ENCODE measurements at places on chromosomes 3 and 15.

- DNase-seq = no peak
These were observed 74.3 kb downstream of the DGKG start for GRCh38 chr3:186287711-186288110.

DNA sequence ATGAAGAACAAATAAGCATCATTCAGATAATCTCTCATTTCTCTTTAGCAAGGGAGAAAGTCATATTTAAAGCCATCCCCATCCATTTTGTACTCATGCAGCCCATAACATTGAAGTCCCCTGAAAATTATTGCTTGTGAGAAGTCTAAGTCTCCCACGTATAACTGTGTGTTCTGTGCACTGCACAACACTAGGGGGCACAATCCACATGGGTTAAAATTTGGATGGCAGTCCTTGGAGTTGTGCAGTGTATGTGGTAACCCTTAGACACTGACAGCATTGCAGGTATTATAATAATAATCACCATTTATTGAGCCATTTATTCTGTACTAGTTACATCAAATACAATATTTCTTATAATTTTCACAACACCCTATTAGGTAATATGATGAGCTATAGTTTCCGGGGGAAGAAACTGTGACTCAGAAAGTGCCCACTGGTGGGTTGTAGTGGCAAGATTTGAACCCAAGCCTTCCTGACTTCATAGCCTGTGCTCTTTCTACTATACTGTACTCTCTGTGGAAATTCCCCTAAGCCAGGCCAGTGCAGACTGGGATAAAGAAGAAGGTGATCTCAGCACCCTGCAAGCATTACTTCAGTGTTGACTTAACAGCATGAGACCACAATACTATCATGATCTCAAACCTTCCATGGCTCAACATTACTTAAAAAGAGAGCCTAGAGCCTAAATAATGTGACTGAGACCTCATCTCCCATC, 15.7 kb downstream of the KCNAB1 start:
- no peak for DNase-seq

GRCh38 chr3:294096-294495, 97.5 kb downstream of the CHL1 start:
- no peak for DNase-seq

GRCh38 chr15:70503798-70504298, 259.5 kb downstream of the UACA start:
- no peak for DNase-seq

- DNase-seq = no peak
These were observed 162.0 kb downstream of the KLF13 start for GRCh38 chr15:31488437-31489204.

GRCh38 chr15:63519041-63519440, 14.6 kb downstream of the USP3 start:
- DNase-seq = no peak

- no peak for DNase-seq
These were observed 3.6 kb upstream of the MYH15 start for GRCh38 chr3:108513961-108514360.

GRCh38 chr15:65958835-65959234, 89.5 kb downstream of the RAB11A start:
- no peak for DNase-seq

DNA sequence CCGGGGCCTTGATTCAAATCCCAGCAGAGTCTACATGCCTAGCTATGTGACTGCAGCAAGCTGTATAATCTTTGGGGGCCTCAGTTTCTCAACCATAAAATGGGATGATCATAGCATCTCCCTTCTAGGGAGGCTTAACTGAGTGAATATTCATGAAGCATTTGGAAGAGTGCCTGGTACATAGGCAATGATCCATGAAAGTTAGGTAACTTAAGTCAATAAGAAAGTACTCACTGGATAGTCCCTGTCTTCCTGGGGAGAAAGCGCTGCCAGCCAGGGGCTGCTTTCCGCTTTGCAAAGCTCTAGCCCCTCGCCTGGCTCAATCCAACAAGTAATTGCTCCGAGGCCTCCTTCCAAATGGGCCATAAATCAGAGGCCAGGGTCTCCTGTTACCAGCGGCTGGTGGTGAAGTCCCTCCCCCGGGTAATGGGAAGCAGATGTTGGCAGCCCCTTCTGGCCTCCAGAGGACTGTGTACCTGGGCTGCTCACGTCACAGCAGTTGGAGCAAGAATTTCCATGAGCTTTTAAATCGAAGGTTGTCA, 521.9 kb upstream of the PROK2 start:
- DNase-seq = no peak

GRCh38 chr3:170338690-170339340, 18.7 kb upstream of the SKIL start:
- no peak for DNase-seq

- DNase-seq = no peak
These were observed 70.5 kb downstream of the GABRB3 start for GRCh38 chr15:26702381-26702780.

DNA sequence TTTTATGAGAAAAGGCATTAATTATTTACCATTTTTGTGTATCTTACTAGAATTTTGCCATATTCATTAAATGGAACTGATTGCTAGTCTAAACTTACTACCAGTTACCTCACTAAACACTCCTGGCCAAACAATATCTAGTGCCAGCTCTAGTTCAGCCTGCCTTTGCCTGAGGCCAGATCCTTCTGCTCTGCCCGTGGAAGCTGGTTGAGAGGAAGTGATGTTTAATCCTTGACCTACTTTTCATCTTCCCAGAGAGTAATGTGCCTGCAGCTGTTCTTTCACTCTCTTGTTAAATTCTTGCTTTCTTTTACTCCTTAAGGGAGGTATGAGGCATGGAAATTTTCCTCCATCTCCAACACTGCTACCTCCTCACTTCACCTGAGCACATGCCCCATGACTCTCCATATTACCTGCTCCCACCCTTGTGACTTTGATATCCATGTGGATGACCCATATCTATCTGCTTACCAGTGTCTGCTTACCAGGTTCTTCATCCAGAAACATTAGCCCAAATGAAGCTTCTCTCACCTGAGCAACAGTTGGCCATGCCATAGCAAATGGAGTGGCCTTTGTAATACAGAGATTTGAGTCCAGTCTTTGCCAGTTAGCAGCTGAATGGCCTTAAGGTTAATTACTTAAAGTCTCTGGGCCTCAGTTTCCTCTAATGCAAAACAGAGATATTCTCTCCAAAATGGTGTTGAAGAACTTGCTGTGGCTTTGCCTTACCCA, 53.4 kb downstream of the UBE2E1 start:
- DNase-seq = no peak

GRCh38 chr15:41233367-41233771, 2.3 kb downstream of the CHP1 start:
- DNase-seq = no peak

DNA sequence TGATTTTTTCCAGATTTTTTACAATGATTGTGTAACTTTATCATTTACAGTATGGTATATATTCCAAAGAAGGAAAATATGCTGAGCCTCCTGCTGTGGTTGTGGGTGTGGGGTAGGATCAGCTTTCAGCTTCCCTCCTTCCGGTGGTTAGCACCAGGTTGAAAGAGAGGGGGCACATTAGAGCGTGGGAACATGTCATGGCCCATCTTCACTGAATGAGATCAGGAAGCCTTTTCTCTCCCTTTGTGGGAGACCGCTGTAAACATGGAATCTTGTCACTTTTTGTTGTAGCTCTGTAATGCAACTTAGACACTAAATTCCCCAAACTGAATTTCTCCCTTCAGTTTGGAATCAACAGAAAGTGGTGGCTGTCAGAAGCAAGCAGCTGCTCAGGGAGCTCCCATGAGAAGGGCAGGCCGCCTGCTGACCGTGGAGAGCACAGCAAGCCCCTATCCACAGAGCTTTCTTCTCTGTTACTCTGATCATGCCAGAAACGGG, 86.7 kb upstream of the LIMD1 start:
- no peak for DNase-seq

DNA sequence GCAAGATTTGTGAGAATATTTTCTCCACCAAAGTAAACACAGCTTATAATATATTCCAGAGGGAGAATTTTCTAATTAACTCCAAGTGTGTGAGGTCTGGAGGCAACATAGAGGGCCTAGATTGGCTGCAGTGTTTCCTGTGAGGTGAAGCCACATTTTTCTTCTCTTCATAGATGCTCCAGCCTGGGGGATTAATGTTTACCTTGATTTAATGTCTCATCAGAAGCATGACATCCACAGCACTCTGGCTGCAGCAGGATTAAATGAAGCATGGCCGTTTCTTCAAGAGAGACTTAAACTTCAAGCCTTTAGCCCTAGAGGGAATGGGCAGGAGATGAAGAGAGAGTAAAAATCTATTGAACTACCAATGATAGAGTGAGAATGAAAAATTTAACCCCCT, 137.9 kb upstream of the ZBTB20 start:
- DNase-seq = no peak

DNA sequence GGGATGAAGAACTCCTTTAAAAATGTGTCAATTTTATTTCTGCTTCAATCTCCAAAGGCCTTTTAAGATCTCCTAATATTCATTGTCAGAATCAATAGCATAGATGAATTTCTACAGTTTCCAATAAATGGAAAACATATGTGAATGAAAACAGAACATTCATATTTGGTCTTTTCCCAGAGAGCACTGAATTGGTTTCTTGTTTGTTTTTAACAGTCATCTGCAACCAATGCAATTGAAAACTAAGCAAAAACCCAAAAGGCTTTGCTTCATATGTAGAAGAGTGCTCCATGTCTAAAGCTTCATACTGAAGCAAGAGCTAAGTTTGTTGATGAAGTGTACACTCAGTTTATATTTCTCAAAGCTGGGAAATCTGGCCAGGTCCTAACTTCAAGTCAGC, 426.5 kb upstream of the CDIN1 start:
- no peak for DNase-seq

GRCh38 chr3:147119346-147119745, 287.0 kb downstream of the ZIC4 start:
- no peak for DNase-seq

- DNase-seq = no peak
These were observed 13.3 kb downstream of the ATG7 start for GRCh38 chr3:11285471-11285870.

- DNase-seq = peak; percentile 4
These were observed 37.7 kb downstream of the PLD1 start for GRCh38 chr3:171772427-171773056.

DNA sequence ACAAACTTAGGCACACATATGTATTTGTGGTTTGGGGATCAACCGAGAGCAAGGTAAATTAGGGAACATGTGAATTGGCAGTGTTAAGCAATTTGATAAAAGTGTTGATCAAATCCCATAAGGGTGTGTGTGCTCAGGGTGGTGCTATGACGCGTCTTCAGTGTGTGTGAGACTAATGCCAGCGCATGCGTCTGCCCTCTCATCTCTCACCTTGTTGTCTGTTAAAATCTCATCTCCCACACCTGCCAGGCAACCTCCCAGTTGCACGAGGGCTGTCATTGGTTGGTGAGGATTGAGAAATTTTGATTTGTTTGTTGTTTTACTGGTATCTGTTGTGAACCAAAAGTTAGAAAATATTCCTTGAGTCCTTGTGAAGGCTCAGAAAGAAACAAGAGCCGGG, 137.2 kb upstream of the ICE2 start:
- DNase-seq = no peak

GRCh38 chr15:100934726-100935125, 15.6 kb downstream of the LRRK1 start:
- no peak for DNase-seq

DNA sequence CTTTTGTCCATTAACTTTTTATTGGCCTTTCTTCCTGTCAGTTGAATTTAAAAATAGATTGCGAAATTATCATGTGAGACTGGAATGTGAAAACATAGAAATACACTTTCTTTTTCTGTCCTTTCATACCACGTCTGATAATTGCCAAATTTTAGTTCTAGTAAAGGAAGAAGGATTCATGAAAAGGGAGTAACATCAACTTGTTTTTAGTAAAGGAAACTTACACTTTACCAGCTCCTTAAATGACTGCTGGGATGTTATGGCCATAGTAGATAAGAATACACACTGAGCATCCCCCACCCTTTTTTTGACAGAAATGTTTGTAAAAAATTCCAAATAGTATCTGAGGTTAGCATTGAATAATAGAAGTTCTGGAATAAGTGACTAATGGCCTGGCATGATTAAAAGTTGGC, 137.9 kb downstream of the NEO1 start:
- no peak for DNase-seq

DNA sequence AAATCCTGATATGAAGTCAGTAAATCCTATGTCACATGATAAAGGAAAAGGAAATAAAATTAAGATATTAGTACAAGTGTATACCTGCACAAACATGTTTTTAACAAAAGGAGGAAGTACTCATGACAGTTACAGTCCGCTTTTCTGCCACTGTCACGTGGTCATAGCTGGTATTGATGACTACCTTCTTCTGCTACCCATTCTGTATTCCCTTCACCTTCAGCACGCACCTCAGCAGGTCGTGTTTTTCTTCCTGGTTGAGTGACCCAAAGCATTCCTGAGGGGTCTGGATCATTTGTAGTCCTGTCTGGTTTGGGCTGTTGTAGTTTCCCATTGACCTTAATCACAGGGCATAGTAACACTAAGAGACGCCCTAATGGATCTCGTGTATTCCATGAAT, 35.3 kb upstream of the P2RY12 start:
- DNase-seq = no peak

- DNase-seq = no peak
These were observed 2.6 kb upstream of the CPNE9 start for GRCh38 chr3:9701006-9701405.

- DNase-seq = peak; percentile 56
These were observed at the start of gene APPL1 for GRCh38 chr3:57227204-57227929. APPL1 (plus strand) TSS chr3:57227729; CDS start chr3:57227884, 155 bp downstream.

- DNase-seq = no peak
These were observed 113.2 kb downstream of the PPP2R3A start for GRCh38 chr3:136078421-136079364.

DNA sequence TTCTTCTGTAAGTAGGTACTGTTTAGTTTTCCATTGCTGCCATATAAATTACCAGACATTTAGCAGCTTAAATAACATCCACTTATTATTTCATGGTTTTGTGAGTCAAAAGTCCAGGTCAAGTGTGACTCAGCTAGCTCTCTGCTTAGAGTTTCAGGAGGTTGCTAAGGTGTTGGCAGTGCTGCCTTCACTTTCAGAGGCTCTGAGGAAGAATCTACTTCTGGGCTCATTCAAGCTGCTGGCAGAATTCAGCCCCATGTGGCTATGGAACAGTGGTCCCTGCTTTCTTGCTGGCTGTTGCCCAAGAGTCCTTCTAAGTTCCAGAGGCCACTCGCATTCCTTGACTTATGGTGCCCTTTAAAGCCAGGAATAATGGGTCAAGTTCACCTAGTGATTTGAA, 4.5 kb downstream of the CFAP44 start:
- no peak for DNase-seq

DNA sequence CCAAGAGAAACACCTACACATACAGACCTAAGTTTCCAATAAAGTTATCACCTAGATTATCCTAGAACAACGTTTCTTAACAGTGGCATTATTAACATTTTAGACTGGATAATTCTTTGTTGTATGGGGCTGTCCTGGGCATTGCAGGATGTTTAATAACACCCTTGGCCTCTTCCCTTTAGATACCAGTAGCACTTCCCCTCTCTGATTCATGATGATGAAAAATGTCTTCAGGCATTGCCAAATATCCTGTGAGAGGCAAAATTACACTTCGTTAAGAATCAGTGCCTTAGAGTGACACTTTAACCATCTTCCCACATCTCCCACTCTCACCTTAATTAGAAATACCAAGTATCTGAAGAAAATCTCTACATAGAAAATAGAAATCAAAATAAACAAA, 352.6 kb downstream of the CGGBP1 start:
- DNase-seq = no peak

Data from stimulated activated CD4-positive, alpha-beta T cell treated with anti-CD3 and anti-CD28 coated beads, Interleukin-1b, Interleukin-23, amount 100 ng/mL, for 1 hour (primary cell).